ENCODE measurements at places on chromosomes 12 and 14. TPM values are rescaled to one million over a fixed set of nuclear protein-coding genes. Genes with fewer than 3 reads are reported as not detected.

The TMCC3 gene
- 3.7 TPM for total RNA-seq

- H3K36me3 ChIP-seq, result no peaks in the 10 kb centered on the region
- DNase-seq, result no peak
- H3K4me1 ChIP-seq, result peaks cover 15% of the 10 kb centered on the region
- no peak overlapping the region for H3K4me3 ChIP-seq
- H3K27ac ChIP-seq, result no peak overlapping the region
These were observed 3.5 kb downstream of the FMNL3 start for GRCh38 chr12:49703647-49704137.

DNA sequence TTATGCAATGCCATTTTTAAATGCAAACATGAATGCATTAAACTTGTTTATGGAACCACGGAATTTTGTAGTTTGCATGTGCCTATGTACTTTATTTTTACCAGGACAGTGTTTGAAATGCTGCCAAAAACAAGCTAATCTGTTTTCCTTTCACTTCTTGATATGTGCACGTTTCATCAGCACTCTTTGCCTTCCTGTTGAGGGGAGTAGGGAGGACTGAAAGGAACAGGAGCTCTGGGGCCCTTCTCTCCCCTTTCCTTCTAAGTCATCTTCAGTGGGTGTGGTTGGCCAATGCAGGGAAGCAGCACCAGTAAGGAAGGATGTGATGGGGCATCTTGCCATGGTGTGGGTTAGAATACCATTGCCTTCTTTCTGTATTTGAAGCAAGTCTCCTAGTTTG lies 12.1 kb upstream of the PPP4R4 start:
- H3K27me3 ChIP-seq, result no peaks in the 10 kb centered on the region
- DNase-seq, result no peak
- no peak overlapping the region for H3K27ac ChIP-seq
- H3K4me1 ChIP-seq, result no peaks in the 10 kb centered on the region
- H3K4me3 ChIP-seq, result no peak overlapping the region

DNA sequence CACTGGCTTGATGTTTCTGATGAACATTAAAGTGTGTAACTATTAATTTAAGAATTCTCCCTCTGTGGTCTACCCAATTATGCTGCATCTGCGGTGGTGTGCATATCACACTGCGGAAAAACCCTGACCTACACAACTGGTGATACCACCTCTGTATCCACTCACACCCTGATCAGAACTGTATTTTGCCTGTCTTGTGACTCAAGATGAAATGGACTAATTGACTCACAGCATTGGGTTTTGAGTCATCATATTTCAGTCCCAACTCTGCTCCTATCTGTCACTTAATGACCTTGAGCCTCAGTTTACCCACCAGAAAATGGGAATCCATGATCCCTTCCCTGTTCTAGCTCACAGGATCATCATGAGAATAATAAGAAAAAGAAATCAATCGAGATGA lies 65.6 kb downstream of the NUAK1 start:
- DNase-seq, result peak; percentile 8
- no peaks in the 10 kb centered on the region for H3K27me3 ChIP-seq
- H3K4me3 ChIP-seq, result no peak overlapping the region
- no peaks in the 10 kb centered on the region for H3K4me1 ChIP-seq

- DNase-seq, result no peak
- no peaks in the 10 kb centered on the region for H3K4me1 ChIP-seq
- no peaks in the 10 kb centered on the region for H3K27me3 ChIP-seq
- H3K36me3 ChIP-seq, result no peaks in the 10 kb centered on the region
- H3K27ac ChIP-seq, result no peak overlapping the region
These were observed 105.3 kb upstream of the BCAT1 start for GRCh38 chr12:25054076-25054782.

- H3K36me3 ChIP-seq, result no peaks in the 10 kb centered on the region
- H3K27ac ChIP-seq, result no peak overlapping the region
- no peaks in the 10 kb centered on the region for H3K27me3 ChIP-seq
These were observed 54.2 kb upstream of the GZMB start for GRCh38 chr14:24688030-24688658.

- no peaks in the 10 kb centered on the region for H3K27me3 ChIP-seq
- no peak overlapping the region for H3K27ac ChIP-seq
- no peaks in the 10 kb centered on the region for H3K36me3 ChIP-seq
- peak; percentile 66 for DNase-seq
- no peak overlapping the region for H3K4me3 ChIP-seq
These were observed 229.1 kb upstream of the OR4E1 start for GRCh38 chr14:21902561-21903181.

DNA sequence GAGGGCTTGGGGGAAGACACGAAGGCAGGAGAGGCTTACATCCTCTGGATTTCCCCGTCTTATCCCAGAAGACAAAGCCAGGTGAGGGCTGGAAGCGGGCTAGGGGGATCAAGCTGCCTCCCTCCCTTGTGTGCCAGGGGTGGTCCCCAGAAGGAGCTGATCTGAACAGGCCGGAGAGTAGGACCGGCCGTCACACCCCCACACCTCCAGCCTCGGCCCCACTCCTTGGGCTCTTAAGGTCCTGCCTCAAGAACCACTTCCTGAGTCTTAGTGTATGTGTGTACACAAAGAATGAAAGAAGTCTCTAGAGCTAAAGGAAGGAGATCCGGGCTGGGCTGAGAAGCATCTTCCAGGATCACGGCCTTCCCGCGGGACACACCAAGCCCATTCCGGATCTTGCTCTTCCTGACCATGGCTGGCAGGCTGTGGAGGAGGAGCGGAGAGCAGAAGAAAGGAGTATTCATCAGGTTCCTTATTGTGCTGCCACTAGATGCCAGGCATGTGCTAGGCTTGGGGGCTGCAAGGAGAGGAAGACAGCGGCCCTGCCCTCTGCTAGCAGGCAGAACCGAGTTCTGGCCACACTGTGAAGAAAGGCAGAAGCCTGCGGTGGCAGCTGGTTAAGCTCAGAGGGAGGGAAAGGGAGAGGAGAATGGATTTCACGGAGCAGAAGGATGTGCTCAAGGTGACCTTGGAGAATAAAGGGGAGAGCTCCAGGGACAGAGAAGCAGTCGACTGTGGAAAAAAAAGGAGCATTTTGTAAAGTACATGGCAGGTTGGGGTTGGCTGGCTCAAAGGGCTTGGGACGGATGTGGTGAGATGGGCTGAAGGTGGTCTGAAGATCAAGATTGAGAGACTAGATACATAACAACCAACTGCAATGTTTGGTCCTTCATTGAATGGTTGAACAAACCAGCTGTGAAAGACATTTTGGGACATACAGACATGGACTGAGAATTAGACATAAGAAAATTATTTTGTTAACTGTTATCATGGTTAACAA lies 1.3 kb upstream of the CD63 start:
- H3K27me3 ChIP-seq, result no peaks in the 10 kb centered on the region
- H3K36me3 ChIP-seq, result peaks cover 25% of the 10 kb centered on the region
- H3K27ac ChIP-seq, result peak overlapping the region; percentile 90

- no peaks in the 10 kb centered on the region for H3K36me3 ChIP-seq
- no peak overlapping the region for H3K4me3 ChIP-seq
- no peak for DNase-seq
- no peak overlapping the region for H3K27ac ChIP-seq
- H3K4me1 ChIP-seq, result peaks cover 10% of the 10 kb centered on the region
These were observed 40.8 kb downstream of the NINJ2 start for GRCh38 chr12:622416-622815.

GRCh38 chr12:100651694-100652093 lies 78.2 kb downstream of the GAS2L3 start:
- DNase-seq, result peak; percentile 68
- no peaks in the 10 kb centered on the region for H3K36me3 ChIP-seq
- H3K4me1 ChIP-seq, result no peaks in the 10 kb centered on the region
- H3K27ac ChIP-seq, result no peak overlapping the region

The PZP gene
- total RNA-seq, result not detected

DNA sequence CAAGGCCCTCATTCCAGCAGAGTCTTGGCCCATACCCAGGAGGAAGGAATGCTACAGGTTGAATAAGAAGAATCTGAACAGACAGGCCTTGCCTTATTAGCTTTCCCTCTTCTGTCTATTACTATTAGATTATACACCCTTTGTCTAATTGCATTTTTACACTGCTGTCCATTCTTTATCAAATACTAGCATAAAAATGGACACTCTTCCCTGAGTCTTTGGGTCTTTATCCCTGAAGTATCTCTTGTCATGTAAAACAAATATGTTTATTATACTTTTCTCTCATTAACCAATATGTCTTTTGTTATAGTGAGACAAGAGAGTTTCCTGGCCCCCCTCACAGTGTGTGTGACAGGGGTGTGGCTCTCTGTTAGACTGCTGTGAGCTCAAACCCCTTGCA lies 897.4 kb upstream of the SEL1L start:
- DNase-seq, result no peak
- no peaks in the 10 kb centered on the region for H3K4me1 ChIP-seq
- H3K27me3 ChIP-seq, result no peaks in the 10 kb centered on the region
- no peak overlapping the region for H3K4me3 ChIP-seq

The KRT72 gene
- total RNA-seq, result not detected

- no peaks in the 10 kb centered on the region for H3K27me3 ChIP-seq
- no peaks in the 10 kb centered on the region for H3K4me1 ChIP-seq
- peaks cover 28% of the 10 kb centered on the region for H3K36me3 ChIP-seq
These were observed 6.6 kb downstream of the E2F7 start for GRCh38 chr12:77058740-77059139.

DNA sequence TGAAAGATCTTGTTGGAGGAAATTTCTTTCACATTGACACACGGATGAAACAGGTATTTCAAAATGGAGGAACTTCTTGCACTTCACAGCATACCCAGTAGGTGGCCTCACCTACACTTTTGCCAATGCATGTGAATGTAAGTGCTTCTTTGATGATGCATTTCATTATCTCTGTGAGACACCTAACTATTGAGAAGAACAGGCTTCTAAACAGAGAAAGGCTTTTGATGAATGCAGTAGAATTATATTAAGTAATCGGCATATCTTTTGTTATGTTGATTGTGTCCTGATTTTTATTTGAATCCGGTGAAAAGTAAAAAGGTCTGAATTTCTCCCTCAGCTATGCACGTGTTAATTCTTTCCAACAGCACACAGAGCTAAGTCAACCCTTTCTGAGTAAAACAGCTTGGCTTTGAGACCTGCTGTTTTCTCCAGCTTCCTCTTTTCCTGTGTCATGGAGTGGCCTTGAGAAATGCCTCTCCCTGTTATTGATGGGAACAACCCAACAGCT lies 399.0 kb downstream of the NAV3 start:
- no peak overlapping the region for H3K27ac ChIP-seq
- no peak overlapping the region for H3K4me3 ChIP-seq
- DNase-seq, result peak; percentile 87

DNA sequence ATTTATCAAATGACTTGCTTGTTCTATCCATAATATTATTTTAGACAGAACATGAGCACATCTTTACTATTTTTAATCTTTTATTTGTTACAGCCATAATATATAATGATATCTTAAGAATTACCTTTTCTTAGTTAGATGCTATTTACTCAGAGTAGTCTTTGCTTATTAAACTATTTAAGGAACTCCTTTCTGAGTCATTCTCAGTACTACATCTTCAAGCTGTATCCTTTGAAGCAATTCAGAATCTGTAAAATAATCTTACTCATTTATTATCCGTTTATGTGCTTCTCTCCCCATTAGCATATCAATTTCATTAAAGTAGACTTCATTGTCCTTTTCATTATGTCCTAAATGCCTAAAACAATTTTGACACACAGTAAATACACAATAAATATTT lies 240.4 kb upstream of the FAR2 start:
- DNase-seq, result no peak
- no peaks in the 10 kb centered on the region for H3K36me3 ChIP-seq
- H3K4me3 ChIP-seq, result no peak overlapping the region
- no peak overlapping the region for H3K27ac ChIP-seq
- no peaks in the 10 kb centered on the region for H3K4me1 ChIP-seq

GRCh38 chr12:47164724-47165439 lies 85.1 kb upstream of the AMIGO2 start:
- no peak for DNase-seq
- no peak overlapping the region for H3K27ac ChIP-seq
- no peaks in the 10 kb centered on the region for H3K36me3 ChIP-seq
- no peaks in the 10 kb centered on the region for H3K27me3 ChIP-seq
- H3K4me3 ChIP-seq, result no peak overlapping the region
- peaks cover 3% of the 10 kb centered on the region for H3K4me1 ChIP-seq

- no peak for DNase-seq
- no peak overlapping the region for H3K4me3 ChIP-seq
- H3K27ac ChIP-seq, result peak overlapping the region; percentile 51
- no peaks in the 10 kb centered on the region for H3K27me3 ChIP-seq
These were observed 149.3 kb downstream of the CALM1 start for GRCh38 chr14:90545966-90546751.

- H3K36me3 ChIP-seq, result no peaks in the 10 kb centered on the region
- DNase-seq, result no peak
- H3K4me1 ChIP-seq, result no peaks in the 10 kb centered on the region
- H3K27me3 ChIP-seq, result no peaks in the 10 kb centered on the region
- H3K27ac ChIP-seq, result no peak overlapping the region
- no peak overlapping the region for H3K4me3 ChIP-seq
These were observed 14.5 kb upstream of the KRT83 start for GRCh38 chr12:52335598-52336262.

- H3K4me1 ChIP-seq, result peaks cover 4% of the 10 kb centered on the region
- DNase-seq, result no peak
- H3K36me3 ChIP-seq, result peaks cover 21% of the 10 kb centered on the region
- no peaks in the 10 kb centered on the region for H3K27me3 ChIP-seq
- H3K27ac ChIP-seq, result no peak overlapping the region
- H3K4me3 ChIP-seq, result no peak overlapping the region
These were observed 60.5 kb downstream of the ERGIC2 start for GRCh38 chr12:29320295-29321085.

DNA sequence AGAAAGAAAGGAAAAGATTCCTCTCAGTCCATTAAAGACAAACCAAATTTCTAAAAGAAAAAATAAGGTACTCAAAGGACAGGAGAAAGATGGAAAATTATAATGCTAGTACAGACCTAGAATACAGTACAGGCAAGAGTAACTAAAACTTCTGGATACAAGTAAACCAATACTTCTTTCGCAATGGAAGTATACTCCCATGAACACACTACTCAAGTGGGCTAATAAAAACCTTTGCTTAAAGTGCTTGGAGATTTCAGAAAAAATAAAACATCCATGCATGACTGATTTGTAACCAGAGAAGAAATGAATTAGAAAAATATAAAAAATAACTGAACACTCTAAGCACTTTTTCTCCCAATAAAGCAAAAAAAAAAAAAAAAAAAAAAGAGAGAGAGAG lies 3.5 kb downstream of the ZBTB25 start:
- H3K4me1 ChIP-seq, result peaks cover 12% of the 10 kb centered on the region
- H3K4me3 ChIP-seq, result no peak overlapping the region
- H3K27me3 ChIP-seq, result no peaks in the 10 kb centered on the region
- DNase-seq, result no peak
- H3K27ac ChIP-seq, result no peak overlapping the region
- H3K36me3 ChIP-seq, result peaks cover 4% of the 10 kb centered on the region

- no peaks in the 10 kb centered on the region for H3K27me3 ChIP-seq
- no peaks in the 10 kb centered on the region for H3K36me3 ChIP-seq
These were observed 37.6 kb upstream of the GRIP1 start for GRCh38 chr12:66716522-66716921.

Measured in endodermal cell (in vitro differentiated cells).